Daoy (cell line): ENCODE measurements at places on chromosomes 3 and 15. TPM values are rescaled to one million over a fixed set of nuclear protein-coding genes. Genes with fewer than 3 reads are reported as not detected.

ARPIN gene
- 3.3 and 4.1 TPM in 2 replicates for total RNA-seq

PLOD2 gene
- total RNA-seq = 80.5 and 89.4 TPM in 2 replicates

GCHFR gene
- total RNA-seq = 9.9 and 30.6 TPM in 2 replicates

IL20RB gene
- 1.3 and 1.5 TPM in 2 replicates for total RNA-seq

CTXN2 gene
- not detected in 2 replicates for total RNA-seq

PLA2G4F gene
- total RNA-seq = not detected in 2 replicates

KLHL6 gene
- not detected in 2 replicates for total RNA-seq

CACNA2D2 gene
- 0.03 TPM in 1 of 2 replicates, not detected in the other for total RNA-seq

SCAANT1 gene
- total RNA-seq = not detected in 2 replicates

SEC61A1 gene
- 220 and 235 TPM in 2 replicates for total RNA-seq
